ENCODE measurements at places on chromosomes 2 and 18. TPM values are rescaled to one million over a fixed set of nuclear protein-coding genes. Genes with fewer than 3 reads are reported as not detected.

The QPCT gene
- total RNA-seq, result 2.5 TPM

The RIT2 gene
- not detected for total RNA-seq

The WDFY1 gene
- total RNA-seq, result 138 TPM

The FAM228A gene
- total RNA-seq, result 0.79 TPM

The SP140 gene
- total RNA-seq, result 0.40 TPM

The ST6GAL2 gene
- total RNA-seq, result not detected

The C2orf15 gene
- not detected for total RNA-seq

The C1QL2 gene
- total RNA-seq, result not detected

The G6PC2 gene
- not detected for total RNA-seq

The SERPINB10 gene
- 0.13 TPM for total RNA-seq

The WIPF1 gene
- 10.6 TPM for total RNA-seq

The SCN2A gene
- 2.4 TPM for total RNA-seq

The SLC35F6 gene
- total RNA-seq, result 26.7 TPM

The SLC40A1 gene
- 22.6 TPM for total RNA-seq

The MIB1 gene
- 57.1 TPM for total RNA-seq

The COL4A4 gene
- total RNA-seq, result 33.4 TPM

The DYSF gene
- total RNA-seq, result 5.5 TPM

The CD8B2 gene
- total RNA-seq, result not detected

The NYAP2 gene
- total RNA-seq, result not detected

The NT5C1B gene
- total RNA-seq, result not detected

The MTA3 gene
- total RNA-seq, result 25.0 TPM

The ZNF892 gene
- total RNA-seq, result 3.0 TPM

The PLCL1 gene
- 18.6 TPM for total RNA-seq

The DSG2 gene
- 0.31 TPM for total RNA-seq

The LRATD1 gene
- total RNA-seq, result 0.26 TPM

The DARS1 gene
- total RNA-seq, result 73.2 TPM

The DHRS9 gene
- total RNA-seq, result not detected

The SNORC gene
- 0.93 TPM for total RNA-seq

The IL1R1 gene
- total RNA-seq, result 49.0 TPM

The FZD7 gene
- 7.4 TPM for total RNA-seq

The SULT1C2 gene
- total RNA-seq, result not detected

The EVA1A gene
- total RNA-seq, result 29.3 TPM

The GKN2 gene
- not detected for total RNA-seq

The BCL11A gene
- under 0.01 TPM for total RNA-seq

Measured in aortic smooth muscle cell (primary cell).